ENCODE measurements at places on chromosomes 12 and 14.
A peak's percentile ranks its signal among the peaks of the same experiment; 100 is the strongest.

DNA sequence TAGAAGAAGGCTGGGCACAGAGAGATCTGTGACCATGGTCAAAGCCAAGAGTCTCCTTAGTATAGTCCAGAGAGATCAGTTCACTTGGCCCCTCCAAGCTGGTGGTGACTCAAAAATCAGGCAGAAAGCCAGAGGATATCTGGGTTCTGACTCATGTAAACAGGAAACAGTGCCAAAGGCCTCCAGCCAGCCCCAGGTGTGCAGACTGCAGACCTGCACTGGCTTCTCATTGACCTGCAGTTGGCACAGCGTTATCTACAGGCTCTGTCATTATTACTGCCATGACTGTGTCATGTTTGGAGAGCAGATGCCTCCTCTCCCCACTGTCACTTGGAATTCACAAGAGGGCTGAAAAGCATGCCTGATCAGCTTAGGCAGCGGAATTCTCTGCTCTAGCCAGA is 295.7 kb upstream of the PRKD1 start:
- DNase-seq, result no peak

- no peak for DNase-seq
Measured at GRCh38 chr14:70784886-70785285, 24.4 kb downstream of the MAP3K9 start.

- DNase-seq, result no peak
Measured at GRCh38 chr14:66105815-66106214, 380.4 kb upstream of the CCDC196 start.

DNA sequence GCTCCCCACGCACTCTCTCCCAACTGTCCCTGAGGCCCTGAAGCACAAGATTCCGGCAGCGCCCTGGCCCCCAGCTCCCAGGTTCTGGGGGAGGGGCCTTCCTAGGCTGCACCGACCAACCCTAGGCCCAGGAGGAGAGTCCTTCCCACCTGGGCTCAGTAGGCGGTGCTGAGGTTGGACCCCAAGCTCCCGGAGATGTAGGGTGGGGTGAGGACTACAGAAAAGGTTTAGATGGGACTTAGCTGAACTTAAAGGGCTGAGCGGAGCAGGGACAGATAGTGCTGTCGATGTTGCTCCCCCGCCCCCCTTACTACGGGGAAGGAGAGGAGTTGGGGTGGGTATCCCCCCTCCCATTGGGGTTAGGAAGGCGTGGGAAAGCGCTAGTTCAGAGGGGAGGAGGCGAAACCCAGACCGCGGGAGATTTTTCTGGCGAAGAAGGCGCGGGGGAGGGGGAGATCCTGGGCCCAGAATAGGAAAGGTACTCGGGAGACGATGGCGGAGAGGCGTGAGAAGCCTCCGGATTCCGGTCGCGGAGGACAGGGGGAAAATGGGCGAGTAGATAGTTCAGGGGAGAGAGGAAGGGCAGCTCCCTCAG is 4.2 kb upstream of the BAZ2A start:
- peak; percentile 7 for DNase-seq

GRCh38 chr14:78498062-78498595 is 328.0 kb downstream of the NRXN3 start:
- DNase-seq, result no peak

DNA sequence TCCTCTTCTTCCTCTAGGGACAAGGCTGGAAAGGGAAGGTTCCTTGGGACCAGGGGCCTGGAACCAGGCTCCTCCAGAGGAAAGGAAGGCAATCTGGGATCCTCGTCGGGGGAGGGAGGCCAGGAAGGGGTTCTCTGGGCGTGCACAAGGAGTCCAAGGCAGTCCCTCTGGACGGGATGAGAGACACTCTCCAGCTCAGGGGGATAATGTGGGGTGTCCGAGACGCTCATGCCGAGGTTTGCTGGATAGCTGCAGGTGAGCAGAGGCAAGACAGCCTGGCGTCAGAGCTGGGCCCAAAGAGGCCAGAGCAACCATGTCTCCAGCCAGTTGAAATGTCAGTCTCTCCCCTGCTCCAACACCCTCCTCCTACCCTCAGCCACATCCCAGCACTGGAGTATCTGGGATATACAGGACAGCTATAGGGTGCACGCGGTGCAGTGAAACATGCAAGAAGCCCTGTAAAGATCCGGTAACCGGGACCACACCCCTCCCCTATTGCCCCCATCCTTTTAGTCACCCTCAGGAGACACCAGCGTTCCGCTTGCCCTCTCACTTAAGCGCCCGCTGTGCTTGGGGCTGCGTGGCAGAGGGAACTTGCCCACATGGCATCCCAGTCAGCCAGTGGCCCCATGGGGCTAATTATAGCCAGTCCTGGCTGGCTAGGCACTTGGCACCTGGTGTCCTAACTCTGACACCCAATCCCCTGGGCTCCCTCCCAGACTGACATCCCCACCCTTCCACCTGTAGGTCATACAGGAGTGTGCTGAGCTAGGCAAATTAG is at the start of gene KLHL33:
Gene KLHL33 (minus strand): TSS at position 585 of the 781 bp plus-strand sequence. CDS start 355 bp downstream, at position 230.
- no peak for DNase-seq

GRCh38 chr12:18383203-18383602 is 121.9 kb downstream of the PIK3C2G start:
- DNase-seq, result no peak

GRCh38 chr14:68722186-68722585 is 70.7 kb downstream of the ZFP36L1 start:
- no peak for DNase-seq

GRCh38 chr14:90556012-90556477 is 159.2 kb downstream of the CALM1 start:
- DNase-seq, result no peak

DNA sequence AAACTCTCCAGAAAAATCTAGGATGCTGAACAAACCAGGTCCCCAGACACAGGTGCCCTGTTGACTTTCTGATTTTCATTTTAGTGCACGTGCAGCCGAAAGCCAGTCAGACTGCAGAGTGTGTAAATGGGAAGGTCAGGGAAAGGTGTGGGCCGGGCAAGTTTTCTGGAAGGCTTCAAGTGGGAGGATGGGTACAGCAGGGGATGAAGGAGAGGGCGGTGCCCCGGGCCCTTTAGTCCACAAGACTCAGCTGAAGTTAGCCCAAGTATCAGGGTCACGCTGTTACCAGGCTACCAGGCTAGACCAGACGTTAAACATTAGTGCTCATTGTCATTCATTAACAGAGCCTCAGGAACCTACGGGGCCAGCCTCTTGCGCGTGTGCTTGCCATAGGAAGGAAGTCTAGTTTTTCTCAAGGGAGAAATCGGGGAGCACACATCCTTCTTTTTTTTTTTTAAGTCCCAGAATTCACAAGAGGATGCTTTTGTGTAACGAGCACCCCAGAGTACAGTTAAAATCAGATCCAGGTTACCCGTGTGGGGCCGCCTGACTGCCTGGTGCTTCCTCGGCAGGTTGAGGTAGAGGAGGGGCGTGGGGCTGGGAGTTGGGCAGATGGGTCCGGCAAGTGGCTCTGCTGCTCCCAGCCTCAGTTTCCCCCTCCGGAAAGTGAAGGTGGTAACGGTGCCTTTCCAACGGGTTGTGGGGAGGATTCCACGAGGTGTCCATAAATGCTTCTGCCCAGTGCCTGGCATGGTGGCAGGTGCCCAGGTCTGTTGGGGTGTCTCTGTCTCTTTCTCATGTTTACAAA is 19.1 kb downstream of the BCL7A start:
- DNase-seq, result no peak

- no peak for DNase-seq
Measured at GRCh38 chr14:93544212-93544611, 113.5 kb downstream of the UNC79 start.

DNA sequence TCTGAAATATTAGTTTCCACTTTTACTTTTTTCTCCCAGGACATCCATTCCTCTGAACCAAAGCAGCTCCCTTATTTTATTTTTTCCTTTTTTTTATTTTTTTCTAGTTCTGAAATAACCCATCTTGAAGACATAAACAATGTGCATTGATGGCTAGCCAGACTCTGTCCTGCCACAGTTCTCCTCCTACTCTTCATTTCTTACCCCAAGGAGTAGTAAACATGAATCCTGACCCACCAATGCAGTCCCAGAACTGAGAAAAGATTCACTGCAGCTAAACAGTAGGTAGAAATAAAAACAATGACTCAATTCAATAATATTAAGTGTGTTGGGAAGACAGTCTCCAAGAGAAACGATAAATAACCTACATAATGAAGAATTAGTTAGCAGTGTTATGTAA is 65.7 kb upstream of the NOVA1 start:
- DNase-seq, result no peak

DNA sequence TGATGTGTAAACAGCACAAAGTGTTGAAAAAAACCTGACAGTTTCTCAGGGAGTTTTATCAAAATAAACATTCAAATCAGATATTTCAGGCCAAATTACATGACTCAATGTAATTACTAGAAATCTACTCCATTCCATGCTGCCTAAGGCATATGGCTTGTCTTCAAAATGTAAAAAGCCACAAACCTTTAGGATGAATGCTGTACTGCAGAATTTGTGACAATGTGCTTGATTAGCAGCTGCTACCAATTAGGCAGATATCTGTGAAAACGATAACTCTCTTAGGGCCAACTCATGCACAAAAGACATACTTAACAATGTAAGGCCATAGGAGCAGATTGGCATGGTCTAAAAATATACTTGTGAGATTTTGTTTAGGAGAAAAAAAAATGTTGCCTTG is 267.0 kb downstream of the DACT1 start:
- no peak for DNase-seq

DNA sequence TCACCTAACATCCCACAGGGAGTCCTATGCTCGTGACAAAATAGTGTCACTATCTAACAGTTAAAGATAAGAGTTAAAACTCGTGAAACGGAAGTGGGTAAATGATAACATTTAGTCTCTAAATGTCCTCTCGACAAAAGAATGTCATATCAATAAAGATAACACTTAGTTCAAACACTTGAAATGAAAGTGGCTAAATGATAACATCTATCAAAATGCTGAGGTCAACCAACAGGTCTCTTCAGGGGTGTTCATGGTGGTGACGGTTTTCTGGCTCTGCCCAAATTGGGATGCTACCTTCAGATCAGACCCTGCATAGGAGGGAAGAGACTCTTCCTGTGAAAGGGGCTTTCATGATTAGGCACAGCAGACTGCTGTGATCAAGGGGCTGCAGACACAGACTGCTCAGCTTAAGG is 22.1 kb downstream of the IL26 start:
- no peak for DNase-seq

DNA sequence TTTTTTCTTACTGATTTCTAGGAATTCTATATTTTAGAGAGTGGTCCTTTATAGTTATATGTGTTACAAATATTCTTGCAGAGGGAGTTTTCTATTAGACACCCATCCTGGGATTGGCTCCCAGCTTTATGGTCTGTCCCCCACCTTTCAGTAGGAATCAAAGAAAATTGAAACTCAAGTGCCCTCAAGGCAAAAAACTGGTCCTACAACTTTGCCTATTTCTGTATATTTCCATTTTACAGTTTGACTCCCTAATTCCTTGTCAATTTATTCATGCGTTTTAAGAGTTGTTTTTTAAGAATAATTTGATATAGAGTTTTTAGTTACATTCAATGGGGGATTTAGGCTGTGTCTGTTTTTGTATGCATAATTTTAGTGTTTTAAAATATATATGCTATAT is 208.9 kb downstream of the SYNE2 start:
- no peak for DNase-seq

DNA sequence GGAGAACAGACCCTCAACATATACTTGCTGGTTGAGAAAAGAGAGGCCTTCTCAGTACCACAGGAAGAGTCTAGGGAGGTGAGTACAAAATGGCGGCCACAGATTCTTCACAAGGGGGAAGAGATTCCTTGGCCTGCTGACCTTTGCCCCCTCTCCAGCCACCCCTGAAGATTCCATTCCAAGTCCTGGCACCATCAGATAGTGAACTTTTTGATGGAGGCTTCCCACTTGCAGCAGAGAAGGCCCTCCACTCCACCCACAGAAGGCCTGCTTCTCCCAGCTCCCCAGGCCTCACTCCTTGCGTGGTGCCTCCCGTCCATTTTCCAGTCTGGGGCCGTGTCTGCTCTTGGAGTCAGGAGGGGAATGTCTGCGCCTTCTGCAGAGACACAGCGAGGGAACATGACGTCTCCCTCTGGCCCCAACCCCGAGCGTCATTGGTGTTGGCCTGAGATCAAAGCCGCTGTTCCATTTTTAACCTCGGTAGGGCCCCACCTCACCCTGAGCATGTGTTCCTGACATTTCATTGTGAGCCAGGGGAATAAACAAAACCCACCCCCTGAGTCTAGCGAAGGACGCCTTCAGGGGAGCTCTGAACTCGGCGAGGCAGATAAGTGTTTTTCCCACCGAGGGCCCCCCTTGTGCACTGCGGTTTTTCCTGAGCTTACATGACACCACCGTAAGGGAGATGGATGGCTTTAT is 268.7 kb upstream of the TBX3 start:
- DNase-seq, result no peak

DNA sequence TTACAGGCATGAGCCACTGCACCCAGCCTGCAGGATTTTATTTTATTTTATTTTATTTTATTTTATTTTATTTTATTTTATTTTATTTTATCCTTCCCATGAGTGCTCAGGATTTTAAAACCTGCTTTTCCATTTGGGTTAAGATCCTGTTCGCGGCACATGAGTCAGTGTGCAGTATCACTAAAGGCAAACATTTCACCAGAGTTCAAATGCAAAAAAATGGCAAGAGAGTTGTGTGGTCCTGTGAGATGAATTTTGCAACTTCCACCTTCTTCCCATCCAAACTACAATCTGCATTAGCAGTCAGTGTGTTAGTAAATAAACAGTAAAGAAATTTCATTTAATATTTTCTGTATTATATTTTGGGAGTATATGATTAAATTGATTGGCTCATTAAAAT is 29.0 kb downstream of the MOAP1 start:
- DNase-seq, result no peak

DNA sequence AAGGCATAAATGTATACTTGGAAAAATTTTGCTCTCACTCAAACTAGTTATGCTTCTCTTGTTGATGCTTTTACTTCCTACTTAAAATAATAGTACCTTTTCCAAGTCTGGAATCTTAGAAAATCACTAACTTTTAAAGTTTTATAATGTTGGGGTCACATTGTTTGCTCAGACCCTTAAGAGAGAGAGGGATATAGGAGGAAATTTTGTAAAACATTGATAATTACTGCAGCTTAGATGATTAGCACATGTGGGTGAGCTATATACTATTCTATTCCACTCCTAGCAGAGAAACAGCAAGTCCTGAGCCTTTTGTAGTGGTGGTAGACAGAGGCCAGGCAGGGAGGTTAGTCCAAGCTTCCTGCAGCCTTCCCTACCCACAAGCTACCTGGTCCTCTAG is 13.4 kb downstream of the EID3 start:
- DNase-seq, result no peak
